ENCODE measurements at places on chromosomes 16 and 17. TPM values are rescaled to one million over a fixed set of nuclear protein-coding genes. Genes with fewer than 3 reads are reported as not detected.

Gene CDH8
- 2.9 TPM for total RNA-seq

Gene PDILT
- not detected for total RNA-seq

Gene C16orf92
- not detected for total RNA-seq

Gene ALDH3A1
- total RNA-seq, result 0.66 TPM

Gene STARD3
- total RNA-seq, result 49.1 TPM

Gene CSF3
- total RNA-seq, result 0.72 TPM

Gene SLC47A1
- total RNA-seq, result 25.8 TPM

Gene CEP295NL
- total RNA-seq, result 6.1 TPM

Gene DYNLL2
- 34.1 TPM for total RNA-seq

Gene CRHR1
- total RNA-seq, result not detected

Gene CBLN1
- 0.23 TPM for total RNA-seq

Gene KRT24
- not detected for total RNA-seq

Gene FTSJ3
- 30.6 TPM for total RNA-seq

Gene CLEC10A
- total RNA-seq, result 1.0 TPM

Gene CRYM
- total RNA-seq, result 1.4 TPM

Gene UTS2R
- total RNA-seq, result not detected

Gene KRT27
- not detected for total RNA-seq

Gene CCL7
- not detected for total RNA-seq

Gene SCIMP
- total RNA-seq, result 3.3 TPM

Gene KRT36
- not detected for total RNA-seq

Gene NEUROD2
- not detected for total RNA-seq

Gene SLC38A7
- total RNA-seq, result 9.3 TPM

Gene NLRC3
- 0.15 TPM for total RNA-seq

Gene KRTAP4-3
- not detected for total RNA-seq

Gene XYLT2
- 28.7 TPM for total RNA-seq

Gene LGALS9
- total RNA-seq, result 16.6 TPM

Gene FKBP10
- total RNA-seq, result 82.5 TPM

Gene HYDIN
- 4.4 TPM for total RNA-seq
